Upper lobe of left lung (tissue), 6 donors: ENCODE measurements at places on chromosomes 2 and 18. TPM values are rescaled to one million over a fixed set of nuclear protein-coding genes. Genes with fewer than 3 reads are reported as not detected.

SLC23A3 gene
- total RNA-seq, result 0.33 TPM

GRCh38 chr2:201263779-201264178 is 3.4 kb downstream of the CASP8 start:
- H3K4me3 ChIP-seq, result no peak overlapping the region
- no peak for DNase-seq
- no peaks in the 10 kb centered on the region for H3K27me3 ChIP-seq
- peaks cover 34% of the 10 kb centered on the region for H3K4me1 ChIP-seq
- peaks cover 6% of the 10 kb centered on the region for H3K36me3 ChIP-seq

CYBRD1 gene
- 229 TPM for total RNA-seq

B4GALT6 gene
- total RNA-seq, result 0.55 TPM

- peak overlapping the region; percentile 12 for H3K27ac ChIP-seq
- peaks cover 5% of the 10 kb centered on the region for H3K4me1 ChIP-seq
- no peak overlapping the region for H3K4me3 ChIP-seq
- H3K36me3 ChIP-seq, result no peaks in the 10 kb centered on the region
- DNase-seq, result peak; percentile 84
Observed at GRCh38 chr2:85551698-85552678, 9.3 kb downstream of the GGCX start.

DNA sequence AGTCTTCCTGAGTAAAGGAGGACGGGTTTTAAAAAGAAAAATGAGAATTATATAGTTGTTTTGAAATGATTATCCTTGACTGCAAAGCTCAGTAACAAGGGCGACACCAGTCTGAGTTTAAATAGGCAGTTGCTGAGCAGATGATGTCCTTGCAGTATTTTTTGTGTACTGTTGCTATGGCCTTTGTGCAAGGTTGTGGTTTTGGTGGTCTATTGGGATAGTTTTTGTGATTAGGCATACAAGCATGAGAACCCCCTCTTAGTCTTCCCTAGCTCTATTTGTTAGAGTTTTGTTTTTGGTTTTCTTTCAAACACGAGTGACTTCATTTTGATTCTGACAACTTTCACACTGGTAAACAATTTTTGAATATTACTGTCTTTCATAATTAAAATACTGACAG is 64.1 kb downstream of the TAF4B start:
- no peaks in the 10 kb centered on the region for H3K27me3 ChIP-seq
- no peaks in the 10 kb centered on the region for H3K4me1 ChIP-seq
- H3K4me3 ChIP-seq, result no peak overlapping the region
- DNase-seq, result no peak
- no peak overlapping the region for H3K27ac ChIP-seq

CYP27A1 gene
- total RNA-seq, result 130 TPM

- H3K27ac ChIP-seq, result no peak overlapping the region
- no peak overlapping the region for H3K4me3 ChIP-seq
- H3K36me3 ChIP-seq, result no peaks in the 10 kb centered on the region
- H3K27me3 ChIP-seq, result no peaks in the 10 kb centered on the region
- no peak for DNase-seq
Observed at GRCh38 chr18:4908328-4908727, 288.7 kb downstream of the AKAIN1 start.

KCNG3 gene
- 10.3 TPM for total RNA-seq

DNA sequence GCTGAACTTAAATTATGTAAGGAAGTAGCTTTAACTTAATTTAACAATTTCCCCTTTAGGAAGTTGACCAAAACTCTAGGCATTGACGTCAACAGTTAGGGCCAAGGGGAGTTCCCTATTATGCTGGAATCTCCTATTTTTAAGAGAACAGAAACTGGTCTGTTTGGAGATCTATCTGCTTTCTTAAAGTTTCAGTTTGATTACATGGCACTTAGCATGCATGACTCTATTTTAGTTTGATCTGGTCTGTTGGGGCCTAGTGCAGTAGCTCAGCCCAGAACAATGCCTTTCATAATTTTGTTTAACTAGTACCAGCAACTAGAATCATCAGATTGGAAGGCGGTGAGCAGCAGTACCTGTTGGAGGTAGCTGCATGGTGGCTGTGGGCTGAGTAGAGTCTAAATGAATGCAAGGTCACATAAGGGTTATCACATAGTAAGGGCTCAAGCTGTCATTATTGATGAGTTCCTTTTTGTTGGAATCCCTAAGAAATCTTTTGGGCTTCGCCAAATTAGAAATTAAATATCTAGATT is 60.5 kb upstream of the ZNG1B start:
- H3K27ac ChIP-seq, result peak overlapping the region; percentile 40
- no peak for DNase-seq
- no peaks in the 10 kb centered on the region for H3K36me3 ChIP-seq
- no peaks in the 10 kb centered on the region for H3K27me3 ChIP-seq
- no peak overlapping the region for H3K4me3 ChIP-seq

DNA sequence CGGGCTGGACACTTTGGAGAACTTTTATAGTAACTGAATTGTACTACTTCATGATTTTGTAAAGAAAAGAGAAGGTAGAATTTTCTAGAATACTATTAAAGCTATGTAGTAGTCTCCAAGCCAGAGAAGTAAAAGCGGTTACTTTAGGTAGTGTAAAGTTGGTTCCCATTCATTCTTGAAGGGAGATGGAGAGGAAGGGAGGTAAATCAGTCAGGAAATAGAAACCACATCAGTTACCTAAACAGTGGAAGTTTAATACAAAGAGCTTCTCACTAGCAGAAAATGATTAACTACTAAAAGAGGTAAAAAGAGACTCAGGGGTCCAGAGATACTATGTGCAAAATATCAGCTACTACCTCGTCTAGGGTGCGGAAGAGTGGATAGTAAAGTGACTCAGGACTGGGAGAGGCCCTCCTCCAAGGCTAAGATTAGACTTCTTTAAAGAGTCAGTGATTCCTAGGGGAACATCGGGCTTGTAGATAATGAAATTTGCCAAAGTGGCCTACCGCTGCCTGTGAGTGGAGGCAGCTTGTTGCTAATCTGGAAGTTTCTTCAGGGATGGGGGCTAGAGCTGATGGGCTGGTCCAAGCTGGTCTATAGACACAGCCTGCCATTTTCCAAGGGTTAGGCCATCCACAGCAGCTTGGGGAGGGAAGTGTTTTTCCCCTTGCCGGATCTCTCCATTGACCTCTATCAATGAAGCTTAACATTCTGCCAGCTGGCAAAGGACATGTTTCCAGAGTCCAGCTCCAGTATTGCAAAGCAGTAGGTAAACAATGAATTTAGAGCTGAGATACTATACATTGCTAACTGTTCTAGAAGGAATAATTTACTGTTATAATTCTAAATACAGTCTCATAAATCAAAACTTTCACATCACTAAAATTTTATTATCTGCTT is 246.4 kb upstream of the BOD1L2 start:
- H3K27ac ChIP-seq, result no peak overlapping the region
- no peak for DNase-seq
- no peaks in the 10 kb centered on the region for H3K27me3 ChIP-seq
- no peaks in the 10 kb centered on the region for H3K36me3 ChIP-seq

GRCh38 chr2:47414682-47415458 is 11.9 kb downstream of the MSH2 start:
- no peaks in the 10 kb centered on the region for H3K4me1 ChIP-seq
- no peak for DNase-seq
- no peaks in the 10 kb centered on the region for H3K27me3 ChIP-seq
- H3K36me3 ChIP-seq, result peaks cover 62% of the 10 kb centered on the region
- no peak overlapping the region for H3K4me3 ChIP-seq

DNA sequence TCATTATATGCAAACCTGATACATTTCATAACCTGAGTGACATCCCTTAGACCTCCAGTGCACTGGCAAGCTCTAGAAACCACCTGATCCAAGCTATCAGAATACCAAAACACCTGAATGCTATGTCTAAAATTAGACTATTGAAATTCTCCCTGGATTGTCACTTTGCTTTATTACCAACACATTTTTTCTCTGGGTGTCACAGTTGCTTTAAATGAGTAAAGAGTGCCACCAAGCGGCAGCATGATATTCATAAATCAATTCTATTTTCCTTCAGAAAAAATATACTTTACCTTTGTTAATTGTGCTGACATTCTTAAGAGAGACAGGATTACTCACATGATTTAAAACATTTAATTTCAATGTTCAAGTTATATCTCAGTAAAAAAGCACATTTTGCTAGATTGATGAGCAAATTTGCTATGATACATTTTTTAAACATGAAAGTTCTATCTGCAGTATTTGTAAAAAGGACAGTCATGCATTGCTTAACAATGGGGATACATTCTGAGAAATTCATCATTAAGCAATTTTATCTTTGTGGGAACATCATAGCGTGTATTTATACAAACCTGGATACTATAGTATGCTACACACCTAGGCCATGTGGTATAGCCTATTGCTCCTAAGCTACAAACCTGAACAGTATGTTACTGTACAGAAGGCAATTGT is 338.4 kb upstream of the SLC39A10 start:
- H3K27ac ChIP-seq, result no peak overlapping the region
- H3K4me1 ChIP-seq, result no peaks in the 10 kb centered on the region
- no peaks in the 10 kb centered on the region for H3K27me3 ChIP-seq
- no peak for DNase-seq
- no peak overlapping the region for H3K4me3 ChIP-seq

MAB21L4 gene
- total RNA-seq, result 117 TPM

NBAS gene
- 41.1 TPM for total RNA-seq

GRCh38 chr2:160876029-160876428 is 284.2 kb upstream of the TANK start:
- H3K4me3 ChIP-seq, result no peak overlapping the region
- DNase-seq, result no peak
- H3K36me3 ChIP-seq, result no peaks in the 10 kb centered on the region
- H3K4me1 ChIP-seq, result no peaks in the 10 kb centered on the region
- no peak overlapping the region for H3K27ac ChIP-seq
- no peaks in the 10 kb centered on the region for H3K27me3 ChIP-seq
